ENCODE measurements at places on chromosomes 2 and 18. TPM values are rescaled to one million over a fixed set of nuclear protein-coding genes. Genes with fewer than 3 reads are reported as not detected.

GAL3ST2 gene
- total RNA-seq = 3.3 TPM

ATP6V1B1 gene
- not detected for total RNA-seq

NT5DC4 gene
- not detected for total RNA-seq

- H3K4me3 ChIP-seq = no peak overlapping the region
- no peak for DNase-seq
- no peak overlapping the region for H3K27ac ChIP-seq
- no peaks in the 10 kb centered on the region for H3K27me3 ChIP-seq
- H3K36me3 ChIP-seq = no peaks in the 10 kb centered on the region
- H3K4me1 ChIP-seq = no peaks in the 10 kb centered on the region
Observed at GRCh38 chr2:38030635-38031355, 45.2 kb downstream of the CYP1B1 start.

DNA sequence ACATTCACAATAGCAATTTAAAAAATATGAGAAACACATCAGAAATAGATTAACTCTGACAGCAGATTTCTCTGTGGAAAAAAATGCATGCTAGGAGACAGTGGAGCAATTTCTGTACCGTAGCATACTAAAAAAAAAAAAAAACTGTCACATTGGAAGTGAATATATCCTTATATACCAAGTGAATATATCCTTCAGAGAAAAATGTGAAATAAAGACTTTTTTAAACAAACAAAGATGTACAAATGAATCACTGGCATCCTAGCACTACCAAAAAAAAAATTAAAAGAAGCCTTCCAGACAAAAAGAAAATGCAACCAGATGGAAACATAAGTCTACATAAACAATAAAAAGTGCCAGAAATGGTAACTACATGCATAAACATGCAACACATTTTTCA, 169.4 kb downstream of the NBAS start:
- H3K27ac ChIP-seq = no peak overlapping the region
- DNase-seq = no peak
- H3K4me1 ChIP-seq = no peaks in the 10 kb centered on the region
- no peaks in the 10 kb centered on the region for H3K27me3 ChIP-seq

DNA sequence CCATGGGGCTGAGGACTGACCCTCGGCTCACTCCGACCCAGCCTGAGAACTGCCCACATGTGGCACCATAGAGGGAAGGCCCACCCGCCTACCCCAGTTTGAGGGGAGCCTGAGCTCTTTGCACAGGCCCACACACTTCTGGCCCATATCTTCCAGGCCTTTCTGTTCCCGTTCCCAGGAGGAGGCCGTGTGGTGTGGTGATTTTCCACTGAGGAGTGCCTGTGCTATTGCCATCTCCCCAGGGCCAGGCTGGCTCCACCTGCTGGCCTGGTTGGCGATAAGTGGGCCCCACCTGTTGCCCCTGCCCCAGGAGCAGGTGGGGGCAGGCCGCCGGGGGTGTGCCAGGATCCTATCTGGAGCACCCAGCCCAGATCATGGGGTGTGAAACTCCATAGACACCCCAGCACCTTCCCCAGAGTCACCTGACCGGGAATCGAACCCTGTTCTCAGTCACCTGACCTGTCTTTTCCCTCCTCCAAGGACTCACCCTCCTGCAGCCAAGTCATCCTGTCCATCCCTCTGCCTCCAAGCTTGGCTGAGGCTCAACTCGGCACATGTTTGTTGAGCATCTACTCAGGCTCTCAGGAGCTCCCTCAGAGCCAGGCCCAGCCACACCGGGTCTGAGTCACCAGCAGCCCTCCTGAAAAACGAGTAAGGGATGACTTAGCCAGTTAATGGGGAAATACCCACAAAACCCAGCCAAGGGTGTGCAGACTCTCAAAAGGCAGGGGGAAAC, 120.1 kb downstream of the CYP26B1 start:
- H3K4me3 ChIP-seq = no peak overlapping the region
- no peaks in the 10 kb centered on the region for H3K36me3 ChIP-seq
- no peak for DNase-seq
- no peak overlapping the region for H3K27ac ChIP-seq
- H3K4me1 ChIP-seq = no peaks in the 10 kb centered on the region
- no peaks in the 10 kb centered on the region for H3K27me3 ChIP-seq
